ENCODE measurements at places on chromosomes 2 and 18.
A peak's percentile ranks its signal among the peaks of the same experiment; 100 is the strongest.

DNA sequence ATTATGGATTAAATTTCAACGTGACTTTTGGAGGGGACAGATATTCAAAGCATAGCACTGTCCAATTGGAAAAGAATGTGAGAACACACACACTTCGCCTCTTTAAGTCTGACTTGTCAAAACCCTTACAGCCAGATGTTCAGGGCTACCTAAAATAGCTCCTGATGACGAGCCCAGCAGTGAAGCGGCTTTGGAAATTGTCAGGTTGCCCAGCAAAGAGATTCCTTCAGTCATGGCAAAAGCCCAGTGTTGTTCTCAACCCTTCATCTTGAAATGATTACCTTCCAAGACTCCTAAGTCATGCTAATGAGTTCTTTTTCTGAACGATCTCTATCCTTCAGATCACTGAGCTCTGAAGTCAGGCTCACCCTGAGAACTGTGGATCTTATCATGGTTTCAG is 436.6 kb downstream of the LRATD1 start:
- no peak for DNase-seq

DNA sequence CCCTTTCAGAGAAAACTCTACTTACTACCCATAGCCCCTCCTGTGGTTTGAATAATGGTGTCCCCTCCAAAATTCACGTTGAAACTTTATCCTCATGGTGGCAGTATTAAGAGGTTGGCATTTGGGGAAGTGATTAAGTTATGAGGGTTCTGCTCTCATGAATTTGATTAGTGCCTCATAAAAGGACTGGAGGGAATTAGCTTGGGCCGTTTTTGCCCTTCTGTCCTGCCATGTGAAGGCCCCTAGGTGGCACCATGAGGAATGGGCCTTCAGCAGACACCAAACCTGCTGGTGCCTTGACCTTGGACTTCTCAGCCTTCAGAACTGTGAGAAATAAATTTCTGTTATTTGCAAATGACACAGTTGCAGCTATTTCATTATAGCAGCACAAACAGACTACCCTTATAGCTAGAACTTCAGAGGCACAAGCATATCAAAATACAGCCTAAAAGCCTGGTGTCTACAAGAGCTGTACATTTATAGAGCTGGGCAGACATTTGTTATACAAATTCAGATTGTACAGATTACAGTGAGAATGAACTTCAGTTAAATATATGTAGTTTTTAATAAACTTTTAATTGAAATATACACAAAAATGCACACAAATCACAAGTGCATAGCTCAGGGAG is 2.6 kb upstream of the PTPN2 start:
- DNase-seq = no peak

DNA sequence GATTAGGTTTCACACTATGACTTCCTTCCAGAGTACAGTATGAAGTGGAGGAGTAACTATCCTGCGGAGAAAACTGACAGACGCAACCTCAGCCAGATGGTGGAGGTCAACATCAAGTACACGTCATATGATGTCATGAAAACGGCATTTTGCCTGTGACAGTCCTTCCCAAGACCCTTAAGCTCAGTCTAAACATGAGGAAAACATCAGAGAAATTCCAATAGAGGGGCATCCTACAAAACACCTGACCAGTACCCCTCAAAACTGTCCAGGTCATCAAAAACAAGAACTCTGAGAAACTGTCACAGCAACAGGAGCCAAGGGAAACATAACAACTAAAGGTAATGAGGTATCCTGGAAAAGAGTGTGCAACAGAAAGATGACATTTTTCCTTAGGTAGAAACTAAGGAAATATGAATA is 1.7 kb downstream of the RNU4ATAC start:
- no peak for DNase-seq

- peak; percentile 76 for DNase-seq
Observed at GRCh38 chr2:104854498-104855220, 744 bp downstream of the POU3F3 start.

- no peak for DNase-seq
Observed at GRCh38 chr2:25341011-25341727, 556 bp downstream of the DNMT3A start.

DNA sequence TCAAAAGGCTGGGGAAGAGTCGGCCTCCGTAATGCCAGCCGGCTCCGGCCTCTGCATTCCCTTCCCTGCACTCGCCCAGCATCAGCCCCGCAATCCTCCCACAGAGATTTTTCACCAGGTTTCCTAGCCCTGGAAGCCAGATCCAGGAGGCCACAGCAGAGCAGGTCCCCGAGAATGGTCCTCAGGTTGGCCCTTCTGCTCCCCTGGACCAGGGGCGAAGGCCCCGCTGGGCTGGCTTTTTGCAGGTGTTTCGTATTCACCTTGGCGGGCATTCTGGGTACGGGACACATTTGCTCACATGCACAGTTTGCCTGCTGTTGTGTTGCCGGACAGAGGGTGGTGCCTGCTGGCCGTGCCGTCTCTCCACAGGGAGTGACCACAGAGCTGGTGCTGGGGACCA is 309.5 kb downstream of the NDUFA10 start:
- DNase-seq = no peak

GRCh38 chr2:75453384-75454240 is 107.1 kb downstream of the EVA1A start:
- no peak for DNase-seq

- DNase-seq = no peak
Observed at GRCh38 chr2:207288628-207289027, 122.9 kb upstream of the KLF7 start.

- no peak for DNase-seq
Observed at GRCh38 chr18:41263956-41264355, 691.1 kb upstream of the PIK3C3 start.

- DNase-seq = no peak
Observed at GRCh38 chr18:21230436-21230835, 11.6 kb upstream of the GREB1L start.

- DNase-seq = no peak
Observed at GRCh38 chr2:127739800-127740199, 38.5 kb downstream of the SFT2D3 start.

- peak; percentile 85 for DNase-seq
Observed at GRCh38 chr2:122433123-122433754, 677.8 kb downstream of the TSN start.

GRCh38 chr2:240636563-240637115 is 11.4 kb downstream of the GPR35 start:
- DNase-seq = no peak

GRCh38 chr2:195732574-195732973 is 75.5 kb downstream of the SLC39A10 start:
- no peak for DNase-seq

GRCh38 chr2:58182527-58182926 is 58.6 kb downstream of the FANCL start:
- DNase-seq = no peak

DNA sequence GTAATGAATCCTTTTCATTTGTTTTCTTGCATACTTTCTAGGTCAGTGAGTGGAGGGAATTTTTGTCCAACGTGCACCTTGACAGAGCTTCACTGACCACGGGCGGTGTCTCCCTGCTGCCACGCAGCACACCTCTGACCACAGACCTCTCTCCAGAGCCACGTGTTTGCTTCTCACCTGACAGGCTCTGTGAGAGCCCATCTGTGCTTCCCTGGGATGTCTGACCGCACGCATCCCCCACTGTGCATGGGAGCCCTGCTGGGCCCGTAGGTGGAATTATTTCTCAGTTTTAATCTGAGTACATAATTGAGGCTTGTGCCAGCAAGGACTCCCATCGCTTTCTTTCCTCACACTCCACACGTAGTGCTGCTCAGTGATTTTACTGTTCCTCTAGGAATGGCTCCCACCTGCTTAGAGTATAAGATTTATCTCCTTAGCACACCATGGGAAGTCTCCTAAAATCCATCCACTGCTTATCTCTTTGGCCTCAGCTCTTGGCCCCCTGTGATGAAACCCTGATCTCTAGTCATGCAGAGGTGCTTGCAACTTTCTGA is 482.6 kb downstream of the TSN start:
- peak; percentile 87 for DNase-seq

- DNase-seq = no peak
Observed at GRCh38 chr2:150100336-150100735, 387.1 kb downstream of the RND3 start.

DNA sequence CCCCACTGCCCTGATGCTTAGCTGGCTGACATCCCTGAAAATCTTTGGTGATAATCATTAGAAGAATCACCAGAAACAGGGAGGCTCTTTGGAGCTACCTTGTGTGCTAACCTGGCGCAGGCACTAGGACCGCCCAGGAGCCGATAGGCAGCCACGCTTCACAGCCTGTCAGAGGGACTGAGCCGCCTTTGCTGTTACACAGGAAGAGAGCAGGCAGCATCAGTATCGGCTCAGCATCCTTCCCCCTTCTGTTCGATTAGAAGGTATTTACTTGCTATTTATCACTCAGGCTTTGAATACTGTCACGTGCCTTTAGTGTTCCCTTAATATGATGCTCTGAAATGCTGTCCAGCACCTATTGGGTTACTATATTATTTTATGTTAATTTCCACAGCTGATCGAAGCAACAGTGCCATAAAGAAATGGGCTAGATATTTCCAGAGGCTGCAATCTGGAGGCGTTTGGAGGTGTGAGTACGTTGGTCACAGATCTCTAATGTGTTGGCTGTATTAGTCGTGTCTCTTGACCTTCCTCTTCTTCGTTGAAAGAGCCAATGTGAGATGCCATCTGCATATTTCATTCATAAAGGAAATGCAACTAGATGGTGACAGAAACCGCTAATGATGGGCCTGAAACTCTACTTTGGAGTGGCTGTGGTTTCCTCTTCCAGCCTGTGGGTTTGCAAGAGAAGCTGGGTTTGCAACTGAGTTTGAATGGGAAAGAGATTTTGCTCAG is 110.4 kb upstream of the RAB27B start:
- no peak for DNase-seq

- no peak for DNase-seq
Observed at GRCh38 chr2:53182601-53183000, 585.0 kb upstream of the CHAC2 start.

GRCh38 chr2:223594831-223595230 is 7.3 kb downstream of the SCG2 start:
- DNase-seq = no peak

GRCh38 chr2:67838205-67838604 is 224.6 kb downstream of the C1D start:
- DNase-seq = no peak

- DNase-seq = peak; percentile 12
Observed at GRCh38 chr2:186862869-186863709, 14.1 kb upstream of the ZSWIM2 start.

GRCh38 chr2:46082531-46083485 is 214.4 kb upstream of the EPAS1 start:
- no peak for DNase-seq

DNA sequence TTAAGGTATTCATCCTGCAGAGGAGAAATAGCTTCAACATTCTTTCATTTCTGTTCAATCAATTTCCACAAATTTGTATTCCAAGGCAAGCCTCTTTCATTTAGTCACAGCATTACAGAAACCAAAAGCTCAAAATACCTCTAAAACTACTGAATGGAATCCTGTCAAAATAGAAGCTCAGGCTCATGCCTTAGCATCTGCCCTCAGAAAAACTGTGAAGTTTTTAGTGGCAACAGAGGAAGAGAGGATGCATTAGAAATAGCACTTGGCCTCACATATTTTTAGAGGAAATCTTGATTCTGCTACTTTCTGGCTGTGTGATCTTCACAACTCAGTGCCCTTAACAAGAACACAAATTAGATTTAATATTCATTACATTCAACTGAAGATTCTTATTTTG is 69.1 kb upstream of the GALNT13 start:
- DNase-seq = no peak

DNA sequence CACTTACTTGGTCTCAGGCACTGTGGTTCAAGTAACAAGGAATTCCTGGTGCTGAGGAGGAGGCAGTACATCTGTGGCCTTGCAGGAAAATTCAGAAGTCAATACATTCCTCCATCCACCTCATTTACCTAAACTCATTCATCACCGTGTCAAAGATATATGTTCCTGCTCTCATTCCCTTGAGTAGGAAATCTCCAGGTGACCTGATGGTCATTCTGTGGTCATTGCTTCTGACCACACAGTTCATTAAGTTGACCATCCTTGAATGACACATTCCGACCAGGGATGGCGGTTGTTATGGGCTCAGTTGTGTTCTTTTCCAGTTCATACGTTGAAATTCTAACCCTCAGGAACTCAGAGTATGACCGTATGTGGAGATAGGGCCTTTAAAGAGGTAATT is 2.1 kb upstream of the STK17B start:
- peak; percentile 73 for DNase-seq

- no peak for DNase-seq
Observed at GRCh38 chr2:240996834-240997140, 1.6 kb upstream of the SNED1 start.

DNA sequence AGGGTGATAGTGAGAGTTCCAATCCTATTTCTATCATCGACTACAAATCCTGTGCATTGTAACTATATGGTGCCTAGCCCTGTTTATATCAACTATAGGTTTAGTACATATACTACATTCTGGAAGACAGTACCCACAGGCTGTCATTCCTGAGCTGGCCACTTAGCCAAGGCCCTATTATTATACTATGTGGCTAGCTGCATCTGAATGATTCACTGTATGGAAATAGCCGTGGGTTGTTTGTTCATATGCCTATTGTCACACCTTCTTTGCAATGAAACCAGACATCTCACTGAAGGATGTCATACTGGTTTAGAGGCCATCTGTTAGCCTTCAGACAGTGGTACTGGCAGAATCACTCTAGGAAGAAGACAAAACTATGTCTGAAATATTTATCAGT is 62.3 kb upstream of the FSIP2 start:
- DNase-seq = no peak

- no peak for DNase-seq
Observed at GRCh38 chr2:63880625-63881024, 38.9 kb downstream of the UGP2 start.

DNA sequence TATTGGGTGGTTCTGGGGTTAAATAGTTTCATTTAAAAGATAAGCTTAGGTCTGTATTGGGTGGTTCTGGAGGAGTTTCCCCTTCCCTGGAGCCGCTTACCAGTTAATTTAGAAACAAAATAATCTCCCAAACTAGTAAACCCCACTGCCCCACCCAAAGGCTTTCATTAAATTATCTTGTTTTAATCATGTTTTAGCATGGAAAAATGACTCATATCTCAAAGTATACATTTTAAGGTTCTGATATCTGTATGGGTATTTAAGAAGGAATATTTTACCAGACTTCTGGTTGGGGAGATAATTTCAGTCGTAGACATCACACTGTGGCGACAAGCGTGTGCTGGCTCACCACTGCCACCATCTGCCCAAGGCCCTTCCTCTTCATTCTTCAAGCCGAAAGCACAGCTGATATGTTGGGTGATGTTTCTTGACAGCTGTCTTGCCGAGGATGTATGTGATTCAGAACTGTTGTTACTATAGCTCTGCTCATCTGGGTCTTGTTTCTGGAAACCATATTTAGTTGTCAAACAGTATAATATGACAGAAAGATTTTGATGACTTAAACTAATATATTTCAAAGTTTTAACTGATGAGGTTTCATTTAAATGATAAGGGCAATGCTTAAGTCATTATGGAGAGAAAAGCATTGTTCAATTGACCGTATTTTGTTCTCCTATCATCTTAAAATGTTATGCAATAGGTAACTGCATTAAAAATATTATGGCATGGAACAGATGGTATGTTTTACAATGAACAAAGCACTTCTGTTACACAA is 5.1 kb downstream of the FIGLA start:
- peak; percentile 25 for DNase-seq
